ENCODE measurements at places on chromosomes 3 and 15. TPM values are rescaled to one million over a fixed set of nuclear protein-coding genes. Genes with fewer than 3 reads are reported as not detected.

SHISA5 gene
- total RNA-seq, result 153 TPM

TNFSF10 gene
- not detected for total RNA-seq

SLC24A1 gene
- total RNA-seq, result 6.4 TPM

CKMT1A gene
- not detected for total RNA-seq

C2CD4A gene
- total RNA-seq, result 0.12 TPM

ITPKA gene
- 2.8 TPM for total RNA-seq

STAC gene
- 2.1 TPM for total RNA-seq

SLCO3A1 gene
- total RNA-seq, result 2.0 TPM

TAGLN3 gene
- total RNA-seq, result 0.34 TPM

GABRR3 gene
- not detected for total RNA-seq

ARHGEF26 gene
- total RNA-seq, result 7.4 TPM

FGD5 gene
- 1.8 TPM for total RNA-seq

PLS1 gene
- 0.09 TPM for total RNA-seq

TOMM70 gene
- 37.1 TPM for total RNA-seq

FETUB gene
- total RNA-seq, result not detected

GATM gene
- 0.17 TPM for total RNA-seq

CHST13 gene
- total RNA-seq, result not detected

NR2F2 gene
- 39.2 TPM for total RNA-seq

CADPS gene
- total RNA-seq, result under 0.01 TPM

GOLGA6L9 gene
- 0.35 TPM for total RNA-seq

HIGD2B gene
- total RNA-seq, result not detected

LRCH3 gene
- total RNA-seq, result 18.8 TPM

ARGFX gene
- not detected for total RNA-seq

RASL12 gene
- total RNA-seq, result 4.7 TPM

ZNF501 gene
- 3.7 TPM for total RNA-seq

CYP8B1 gene
- total RNA-seq, result not detected

RGMA gene
- total RNA-seq, result 17.7 TPM

All from pericardium fibroblast (primary cell).